CD4-positive, alpha-beta T cell treated with Interleukin-6 at 100 ng/mL for 8 hours (primary cell): ENCODE measurements at places on chromosomes 16 and 17.

- no peak for DNase-seq
Measured at GRCh38 chr17:6462692-6463091, 18.4 kb downstream of the PIMREG start.

GRCh38 chr16:59993101-59993500, 1259.0 kb upstream of the GOT2 start:
- DNase-seq = no peak

- no peak for DNase-seq
Measured at GRCh38 chr17:66002812-66003211, 189.1 kb downstream of the CEP112 start.

DNA sequence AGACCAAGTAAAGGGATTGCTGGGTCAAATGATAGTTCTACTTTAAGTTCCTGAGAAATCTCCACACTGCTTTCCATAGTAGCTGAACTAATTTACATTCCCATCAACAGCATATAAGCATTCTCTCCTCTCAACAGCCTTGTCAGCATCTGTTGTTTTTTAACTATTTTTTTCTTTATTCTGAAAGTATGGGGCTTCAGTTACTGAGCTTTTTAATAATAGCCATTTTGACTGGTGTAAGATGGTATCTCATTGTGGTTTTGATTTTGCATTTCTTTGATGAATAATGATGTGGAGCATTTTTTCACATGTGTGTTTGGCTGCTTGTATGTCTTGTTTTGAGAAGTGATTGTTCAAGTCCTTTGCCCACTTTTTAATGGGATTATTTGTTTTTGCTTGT, 2.5 kb downstream of the KRTAP2-2 start:
- DNase-seq = no peak

DNA sequence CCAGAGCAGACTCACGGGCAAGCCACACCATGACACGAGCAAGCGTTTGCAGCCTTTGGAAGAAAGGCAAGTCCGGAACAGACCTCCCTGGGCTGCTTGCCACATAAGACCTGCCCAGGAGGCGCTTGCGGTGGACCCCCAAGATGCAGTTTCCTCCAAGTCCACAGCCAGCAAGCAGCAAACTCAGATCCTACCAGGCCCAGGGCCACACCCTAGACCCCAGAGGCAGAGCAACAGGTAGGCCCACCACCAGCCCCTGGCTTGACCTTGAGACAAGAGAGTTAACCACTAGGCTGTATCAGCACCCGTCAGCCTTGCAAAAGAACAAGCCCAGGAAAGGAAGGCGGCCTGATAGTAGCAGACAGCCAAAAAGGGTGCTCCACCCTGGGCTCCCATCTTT, 2.3 kb downstream of the FAAP100 start:
- DNase-seq = no peak

DNA sequence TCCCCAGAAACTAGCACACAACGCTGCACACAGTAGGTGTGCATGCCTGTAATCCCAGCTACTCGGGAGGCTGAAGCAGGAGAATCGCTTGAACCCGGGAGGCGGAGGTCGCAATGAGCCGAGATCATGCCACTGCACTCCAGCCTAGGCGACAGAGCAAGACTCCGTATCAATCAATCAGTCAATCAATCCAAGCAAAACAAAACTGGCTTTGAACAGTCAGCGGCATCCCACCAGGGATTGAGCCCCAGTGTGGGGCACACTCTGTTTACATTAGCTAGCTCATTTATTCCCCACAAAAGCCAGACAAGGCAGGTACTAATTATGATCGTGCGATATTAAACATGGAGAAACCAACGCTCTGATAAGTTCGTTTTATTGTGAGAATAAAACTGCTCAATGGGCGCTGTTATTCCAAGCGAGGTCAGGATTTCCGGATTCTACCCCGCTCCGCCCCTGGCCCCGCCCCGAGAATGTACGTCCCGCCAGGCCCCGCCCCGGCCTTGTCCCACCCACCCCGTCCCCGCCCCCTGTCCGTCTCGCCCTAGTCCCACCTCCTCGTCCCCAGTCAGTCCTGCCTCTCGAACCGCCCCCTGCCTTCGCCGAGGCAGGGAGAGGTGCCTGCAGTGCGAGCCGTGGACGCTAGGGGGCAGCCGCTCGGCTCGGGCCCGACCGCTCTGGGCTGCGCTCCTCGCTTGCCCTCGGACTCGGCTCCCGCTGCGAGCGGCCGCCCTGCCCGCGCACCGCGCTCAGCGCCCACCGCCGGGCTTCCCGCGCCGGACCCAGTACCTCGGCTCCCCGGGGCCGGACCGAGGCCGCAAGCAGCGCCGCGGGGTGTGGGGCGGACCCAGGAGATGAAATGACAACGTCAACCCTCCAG, at the start of gene VPS4A:
Gene VPS4A (plus strand): TSS at position 698 of the 880 bp plus-strand sequence. CDS start 162 bp downstream, at position 860.
- peak; percentile 97 for DNase-seq

DNA sequence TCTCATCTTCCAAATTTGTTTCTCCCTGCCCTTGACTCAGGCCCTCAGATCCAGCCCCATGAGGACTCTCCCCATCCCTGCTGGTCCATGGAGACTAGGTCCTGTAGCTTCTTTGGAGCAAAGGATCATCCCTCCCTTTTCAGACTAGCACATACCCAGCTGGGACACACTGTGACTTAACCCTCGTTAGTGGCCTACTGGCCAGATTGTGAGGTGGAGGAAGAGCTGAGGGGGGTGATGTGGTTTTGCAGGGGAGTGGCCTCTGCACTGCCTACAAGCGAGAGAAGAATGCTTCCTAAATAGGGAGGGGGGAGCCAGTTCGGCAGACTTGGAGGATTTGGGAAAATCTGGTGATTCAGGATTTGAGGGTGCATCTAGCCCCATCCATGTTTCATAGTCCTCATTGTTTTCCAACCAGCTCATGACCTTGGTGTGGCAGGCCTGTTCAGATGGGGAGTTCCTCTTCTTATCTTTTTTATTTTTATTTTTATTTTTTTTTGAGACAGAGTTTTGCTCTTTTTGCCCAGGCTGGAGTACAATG, 47.8 kb upstream of the SLC47A1 start:
- DNase-seq = no peak

DNA sequence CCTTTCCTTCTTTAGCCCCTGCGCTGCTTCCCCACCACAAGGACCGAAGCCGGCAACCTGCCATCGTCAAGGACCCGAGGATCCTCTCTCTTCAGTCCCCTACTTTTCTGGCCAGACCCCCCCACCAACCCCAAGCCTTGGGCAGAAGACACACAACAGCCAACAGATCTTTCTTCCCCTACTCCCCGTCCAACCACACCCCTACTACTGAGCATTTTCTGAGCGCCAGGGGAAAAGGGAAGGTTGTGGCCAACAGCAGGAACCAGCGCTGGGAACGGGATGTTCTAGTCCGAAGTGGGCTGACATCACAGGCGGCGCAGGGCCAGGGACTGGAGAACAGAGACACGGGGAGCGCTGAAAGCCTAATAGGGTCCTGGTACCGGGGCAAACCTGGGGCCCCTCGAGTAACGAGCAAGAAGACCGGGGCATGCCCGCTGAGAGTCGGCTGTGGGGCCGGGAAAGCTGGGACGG, 528 bp downstream of the PER1 start:
- no peak for DNase-seq

DNA sequence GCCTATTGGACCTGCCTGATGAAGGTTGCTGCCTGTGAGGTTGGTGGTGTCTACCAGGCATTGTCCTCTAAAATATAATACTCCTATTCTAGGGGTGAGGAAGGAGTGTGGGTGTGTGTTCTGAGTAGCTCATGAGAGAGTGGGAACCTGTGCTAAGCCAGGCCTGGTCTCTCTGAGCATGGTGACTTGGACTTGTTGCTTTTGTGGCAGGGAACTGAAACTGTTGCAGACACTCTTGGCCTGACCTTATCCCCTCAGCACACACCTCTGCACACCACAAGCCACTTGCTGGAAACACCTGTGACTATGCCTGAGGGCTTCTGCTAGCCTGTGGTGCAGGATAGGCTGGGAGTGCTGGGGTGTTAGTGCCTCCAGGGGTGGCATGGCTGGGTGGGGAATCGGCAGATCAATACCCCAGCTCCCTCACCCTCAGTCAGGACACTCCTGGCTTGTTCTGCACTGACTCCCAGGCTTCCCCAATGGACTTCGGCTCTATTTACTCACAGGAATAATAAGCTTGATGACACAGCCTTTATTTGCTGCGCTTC, 29.9 kb downstream of the PLCG2 start:
- DNase-seq = no peak

GRCh38 chr16:88348377-88349152, 34.2 kb upstream of the ZNF469 start:
- no peak for DNase-seq

- no peak for DNase-seq
Measured at GRCh38 chr17:4663711-4664110, 22.2 kb upstream of the ALOX15 start.

DNA sequence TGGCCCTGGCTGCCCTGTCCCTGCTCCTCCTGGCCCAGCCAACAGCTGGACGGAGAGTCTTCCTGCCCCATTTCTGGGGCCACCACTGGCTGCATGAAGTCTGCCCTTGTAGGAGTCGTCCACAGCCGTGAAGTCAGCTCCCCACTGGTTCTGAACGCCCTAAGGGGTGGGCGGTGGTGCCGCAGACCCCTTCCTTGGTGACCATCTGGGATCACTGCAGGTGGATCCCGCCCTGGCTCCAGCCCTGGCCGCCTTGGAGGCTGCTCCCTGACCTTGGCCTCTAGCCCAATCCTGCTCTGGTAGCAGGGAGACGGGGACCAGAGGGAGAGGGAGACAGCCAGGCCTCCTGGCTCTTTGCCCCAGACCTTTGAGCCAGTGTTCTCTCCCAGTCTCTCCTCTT, 35.4 kb downstream of the MGAT5B start:
- DNase-seq = no peak

DNA sequence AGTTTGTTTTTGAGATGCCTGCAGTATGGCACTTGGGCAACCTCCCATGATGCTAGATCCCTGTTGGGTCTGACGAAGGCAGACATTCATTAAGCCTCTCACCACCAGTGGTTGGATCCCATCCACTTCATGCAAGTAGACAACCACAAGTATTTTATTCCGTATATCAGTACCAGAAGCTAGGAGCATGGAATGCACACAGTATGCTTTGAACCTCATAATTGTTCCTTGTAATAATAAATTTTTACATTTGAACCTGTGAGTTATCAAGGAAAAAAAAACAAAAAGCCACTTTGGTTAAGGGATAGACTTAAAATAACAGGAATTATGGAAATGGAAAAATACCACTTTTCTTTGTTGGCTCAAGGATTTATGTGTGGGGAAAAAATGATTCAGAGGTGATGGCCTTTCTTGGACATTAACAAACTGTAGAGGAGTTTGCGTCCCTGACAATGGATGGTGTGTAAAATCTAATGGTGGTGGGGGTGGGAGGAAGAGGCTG, 107.1 kb upstream of the KCNJ16 start:
- no peak for DNase-seq

DNA sequence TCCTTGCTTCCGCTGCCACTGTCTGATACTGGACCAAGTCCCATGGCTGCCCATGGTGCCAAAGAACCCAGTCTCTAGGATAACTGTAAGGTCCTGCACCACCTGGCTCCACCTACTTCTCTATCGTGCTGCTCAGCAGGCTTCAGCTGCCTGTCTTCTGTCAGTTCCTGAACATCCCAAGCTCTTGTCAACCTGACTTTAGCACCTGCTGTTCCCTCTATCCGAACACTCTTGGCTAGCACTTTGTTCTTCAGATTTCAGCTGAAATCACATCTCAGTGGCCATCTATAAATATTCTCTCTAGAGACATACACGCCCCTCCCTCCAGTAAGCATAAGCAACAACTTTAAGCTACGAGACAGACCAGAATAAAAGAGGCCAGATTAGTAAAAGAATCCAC, 15.0 kb upstream of the TMEM101 start:
- DNase-seq = no peak

DNA sequence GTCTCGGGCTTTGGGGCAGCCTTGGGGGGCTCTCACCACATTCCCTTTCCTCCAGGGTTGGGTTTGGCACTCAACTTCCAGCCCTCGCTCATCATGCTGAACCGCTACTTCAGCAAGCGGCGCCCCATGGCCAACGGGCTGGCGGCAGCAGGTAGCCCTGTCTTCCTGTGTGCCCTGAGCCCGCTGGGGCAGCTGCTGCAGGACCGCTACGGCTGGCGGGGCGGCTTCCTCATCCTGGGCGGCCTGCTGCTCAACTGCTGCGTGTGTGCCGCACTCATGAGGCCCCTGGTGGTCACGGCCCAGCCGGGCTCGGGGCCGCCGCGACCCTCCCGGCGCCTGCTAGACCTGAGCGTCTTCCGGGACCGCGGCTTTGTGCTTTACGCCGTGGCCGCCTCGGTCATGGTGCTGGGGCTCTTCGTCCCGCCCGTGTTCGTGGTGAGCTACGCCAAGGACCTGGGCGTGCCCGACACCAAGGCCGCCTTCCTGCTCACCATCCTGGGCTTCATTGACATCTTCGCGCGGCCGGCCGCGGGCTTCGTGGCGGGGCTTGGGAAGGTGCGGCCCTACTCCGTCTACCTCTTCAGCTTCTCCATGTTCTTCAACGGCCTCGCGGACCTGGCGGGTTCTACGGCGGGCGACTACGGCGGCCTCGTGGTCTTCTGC, 8.4 kb downstream of the SLC16A3 start:
- DNase-seq = no peak

GRCh38 chr16:747978-748746, 7.4 kb upstream of the CIAO3 start:
- DNase-seq = no peak

DNA sequence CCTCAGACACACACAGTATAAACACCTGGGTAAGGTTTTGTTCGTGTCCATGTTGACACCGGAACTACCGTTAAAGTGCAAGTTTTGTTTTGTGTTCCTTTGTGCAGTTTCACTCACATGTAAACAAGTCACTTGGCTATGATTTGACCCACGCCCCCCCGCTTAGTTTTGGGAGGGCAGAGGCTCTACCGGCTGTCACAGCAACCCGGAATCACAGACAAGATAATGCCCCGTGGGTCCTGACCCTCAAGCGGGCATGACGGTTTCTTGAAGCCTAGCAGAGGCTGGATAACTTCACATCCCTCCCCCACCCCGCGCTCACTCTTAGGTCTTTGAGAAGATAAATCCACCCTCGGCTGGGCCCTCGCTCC, 1.7 kb downstream of the RASD1 start:
- no peak for DNase-seq

- DNase-seq = no peak
Measured at GRCh38 chr16:80303691-80304090, 237.1 kb upstream of the DYNLRB2 start.

DNA sequence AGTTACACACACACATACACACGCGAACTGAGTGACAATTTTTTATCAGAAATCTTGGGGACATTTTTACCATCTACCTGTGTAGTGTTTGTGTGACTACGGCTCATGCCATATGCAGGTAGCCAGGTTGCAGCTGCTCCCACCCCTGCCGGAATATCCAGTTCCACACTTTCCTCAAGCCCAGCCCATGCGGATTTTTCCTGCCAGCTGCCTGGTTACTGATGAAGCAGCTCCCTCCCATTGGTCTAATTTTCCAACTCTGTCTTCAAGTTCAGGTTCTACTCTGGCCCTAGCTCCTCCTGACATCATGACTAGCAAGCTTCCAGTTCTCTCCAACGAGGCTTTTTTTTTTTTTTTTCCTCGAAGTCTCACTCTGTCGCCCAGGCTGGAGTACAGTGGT, 4.8 kb downstream of the GSG1L2 start:
- no peak for DNase-seq

GRCh38 chr17:5892921-5893675, 177.1 kb upstream of the WSCD1 start:
- no peak for DNase-seq
